Activated T-helper 1 cell treated with Interleukin-2 at 50 U/mL for 16 hours (primary cell): ENCODE measurements at places on chromosomes 13 and 19.

- no peak for DNase-seq
Measured at GRCh38 chr13:103948426-103948825, 882.2 kb upstream of the SLC10A2 start.

DNA sequence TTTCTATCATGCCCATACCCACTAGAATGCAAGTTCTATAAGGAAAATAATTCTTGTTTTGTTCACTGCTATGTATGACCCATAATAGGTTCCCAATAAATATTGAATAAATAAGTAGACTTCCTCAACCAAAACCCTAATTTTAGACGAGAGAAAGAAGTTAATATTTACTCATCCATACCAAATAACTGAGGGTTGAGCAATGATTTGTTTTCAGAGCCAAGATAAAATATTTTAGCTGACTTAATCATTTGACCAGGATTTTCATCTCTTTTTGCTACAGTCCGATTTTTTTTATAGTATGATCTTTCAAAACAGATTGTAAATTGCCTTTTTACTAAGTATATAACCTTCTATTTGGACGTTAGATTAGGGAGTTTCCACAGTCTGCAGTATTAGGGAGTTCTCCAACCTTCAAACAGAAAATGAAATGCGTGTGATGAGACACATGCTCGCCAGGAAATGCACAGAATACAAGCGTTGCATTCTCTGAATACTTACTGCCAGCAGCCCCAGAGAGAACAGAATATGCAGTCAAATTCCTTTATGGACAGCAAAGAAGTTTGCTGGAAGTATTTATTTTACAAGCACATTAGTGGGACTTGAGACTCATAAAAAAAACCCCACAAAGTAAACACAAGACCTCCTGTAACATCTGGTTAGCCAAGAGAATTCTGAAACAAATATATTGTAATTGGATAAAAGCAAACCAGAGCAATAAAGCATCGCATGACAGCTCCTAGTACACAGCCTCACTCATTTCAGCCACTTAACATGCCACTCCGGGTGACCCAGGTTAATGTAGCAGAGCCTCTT is 230.0 kb downstream of the MYO16 start:
- DNase-seq, result no peak

GRCh38 chr13:61831026-61831425 is 415.4 kb upstream of the PCDH20 start:
- no peak for DNase-seq

DNA sequence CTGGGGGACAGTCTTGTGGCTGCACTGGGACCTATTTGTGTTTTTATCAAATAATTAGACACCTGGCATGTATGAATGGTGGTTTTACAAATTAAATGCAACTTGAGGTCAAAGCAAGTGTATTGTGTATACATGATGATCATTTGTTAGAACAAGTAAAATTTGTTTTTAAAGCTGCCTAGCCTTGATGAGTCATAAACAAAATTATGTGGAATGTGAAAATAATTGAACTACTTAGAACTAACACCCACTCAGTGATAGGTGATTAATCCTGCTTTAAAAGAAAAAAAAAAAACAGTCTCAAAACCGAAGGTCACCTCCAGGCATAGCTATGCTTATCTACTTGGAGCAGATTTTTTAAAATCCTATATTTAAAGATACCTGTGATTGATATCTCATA is 770.3 kb upstream of the SLITRK5 start:
- no peak for DNase-seq

- DNase-seq, result no peak
Measured at GRCh38 chr13:45925151-45925550, 73.6 kb upstream of the SIAH3 start.

DNA sequence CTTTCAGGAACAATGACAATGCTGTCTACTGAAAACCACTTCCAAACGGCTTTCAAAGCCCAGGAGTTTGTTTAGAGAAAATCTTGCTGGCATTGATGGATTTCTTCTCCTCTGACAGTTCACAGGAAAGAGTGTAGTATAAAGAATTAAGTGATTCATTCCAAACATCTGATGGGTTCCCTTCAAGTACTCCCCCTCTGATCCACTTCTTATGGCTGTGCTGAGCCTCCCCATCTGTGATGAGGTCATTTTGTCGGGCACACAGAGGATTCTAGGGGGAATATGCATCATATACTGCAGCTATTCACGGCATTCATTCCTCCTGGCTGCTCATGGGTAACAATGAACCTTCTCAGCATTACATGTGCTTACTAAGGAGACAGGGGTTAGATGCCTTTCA is 107.9 kb downstream of the RGCC start:
- no peak for DNase-seq

GRCh38 chr13:28704282-28704681 is 14.5 kb downstream of the SLC46A3 start:
- DNase-seq, result no peak

- no peak for DNase-seq
Measured at GRCh38 chr19:48868114-48868886, at the start of gene PLEKHA4. PLEKHA4 (minus strand) TSS chr19:48868617; CDS start chr19:48867620, 997 bp downstream.

DNA sequence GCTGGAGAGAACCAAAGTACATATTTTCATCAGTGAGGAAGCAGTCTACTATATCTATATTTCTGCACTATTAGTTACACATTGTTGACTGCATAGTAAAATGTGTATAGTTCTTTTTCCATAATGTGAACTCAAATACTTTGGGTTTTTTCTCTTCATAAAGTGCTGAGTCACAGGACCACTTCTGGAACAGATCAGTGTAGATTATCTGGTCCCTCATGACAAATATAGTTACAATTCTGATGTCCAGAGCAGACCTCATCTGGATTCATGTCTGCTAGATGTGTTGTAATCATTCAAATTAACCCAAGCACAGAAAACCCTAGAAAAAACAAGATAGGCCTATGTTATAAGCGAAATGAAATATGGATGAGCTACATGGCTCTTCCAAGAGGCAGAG is 171.4 kb downstream of the SUCLA2 start:
- no peak for DNase-seq

- no peak for DNase-seq
Measured at GRCh38 chr19:41935760-41936415, 7.6 kb upstream of the ERFL start.

DNA sequence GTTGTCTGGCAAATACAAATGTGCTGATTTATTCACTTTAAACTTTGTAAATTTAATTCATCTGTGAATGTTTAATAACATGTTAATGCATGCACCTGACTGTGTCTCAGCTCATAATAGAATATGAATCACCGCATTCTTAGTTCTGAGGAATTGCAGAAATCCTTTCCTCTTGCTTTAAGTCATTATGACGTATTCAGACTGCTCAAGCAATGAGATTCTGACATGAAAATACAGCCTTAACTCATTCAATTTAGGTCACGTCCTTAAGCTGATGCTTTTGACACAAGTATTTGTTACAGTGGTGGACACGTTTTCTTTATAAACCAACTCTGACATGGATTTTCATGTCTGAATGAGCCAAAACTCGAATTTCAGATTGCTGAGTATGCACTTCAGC is 541.0 kb upstream of the KLF12 start:
- no peak for DNase-seq

- no peak for DNase-seq
Measured at GRCh38 chr13:39185326-39185725, 147.1 kb downstream of the NHLRC3 start.

DNA sequence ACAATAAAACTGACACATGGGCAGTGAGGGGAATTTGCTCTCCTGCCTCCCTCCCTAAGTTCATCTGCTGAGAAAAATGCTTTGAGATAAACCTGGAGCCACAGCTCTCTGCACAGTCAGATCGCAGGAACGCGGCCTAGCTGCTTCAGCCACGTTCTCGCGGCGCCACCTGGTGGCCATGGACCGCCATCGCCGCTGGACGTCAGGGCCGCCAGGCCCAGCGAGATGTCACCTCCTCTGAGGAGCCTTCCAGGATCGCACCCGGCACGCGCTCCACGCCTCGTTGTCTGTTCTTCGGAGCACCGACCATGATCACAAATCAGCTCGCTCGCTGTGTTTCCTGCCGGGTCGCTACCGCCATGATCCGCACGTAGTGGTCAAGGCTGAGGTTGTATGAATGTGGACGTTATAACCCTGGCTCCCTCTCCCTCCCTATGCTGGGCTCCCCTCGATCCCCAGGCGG is 20.6 kb upstream of the USP29 start:
- DNase-seq, result peak; percentile 4

DNA sequence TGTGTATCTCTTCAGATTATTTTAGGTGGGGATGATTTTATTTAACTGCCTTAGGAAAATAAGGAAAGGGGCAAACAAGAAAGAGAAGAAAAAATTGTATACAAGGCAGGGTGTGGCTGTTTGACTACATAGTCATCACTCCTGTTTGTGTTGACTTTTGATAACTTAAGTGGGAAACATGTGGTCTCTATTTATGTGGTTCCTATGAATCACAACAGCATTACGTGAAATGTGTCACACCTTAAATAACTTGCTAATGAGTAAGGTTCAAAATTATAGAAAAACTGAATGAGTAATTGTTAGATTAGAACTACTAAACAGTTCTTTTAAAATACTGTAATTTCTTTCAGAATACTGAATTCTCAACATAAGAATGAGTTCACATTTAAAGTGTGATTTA is 69.3 kb downstream of the LMO7 start:
- no peak for DNase-seq

DNA sequence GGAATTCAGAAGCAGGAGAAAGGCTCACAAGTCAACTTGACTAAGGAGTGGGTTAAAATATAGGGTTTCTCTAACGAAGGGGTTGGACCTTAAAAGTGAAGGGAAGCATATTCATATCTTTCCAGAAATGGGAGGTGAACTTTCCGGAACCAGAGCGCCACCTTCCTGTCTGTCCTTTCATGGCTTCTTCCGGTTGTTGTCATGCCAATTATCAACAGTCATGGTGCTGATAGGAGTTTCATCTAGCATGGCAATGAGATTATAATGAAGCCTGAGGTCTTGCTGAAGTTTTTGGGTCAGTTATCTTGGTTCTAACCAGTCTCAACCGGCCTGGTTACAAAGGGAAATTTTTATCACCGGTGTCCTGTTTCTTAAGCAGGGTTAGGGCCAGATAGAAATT is 162.9 kb upstream of the NBEA start:
- no peak for DNase-seq

- no peak for DNase-seq
Measured at GRCh38 chr19:35908973-35909683, 1.0 kb upstream of the TYROBP start.

- DNase-seq, result no peak
Measured at GRCh38 chr13:28958018-28958417, 137.9 kb downstream of the MTUS2 start.

DNA sequence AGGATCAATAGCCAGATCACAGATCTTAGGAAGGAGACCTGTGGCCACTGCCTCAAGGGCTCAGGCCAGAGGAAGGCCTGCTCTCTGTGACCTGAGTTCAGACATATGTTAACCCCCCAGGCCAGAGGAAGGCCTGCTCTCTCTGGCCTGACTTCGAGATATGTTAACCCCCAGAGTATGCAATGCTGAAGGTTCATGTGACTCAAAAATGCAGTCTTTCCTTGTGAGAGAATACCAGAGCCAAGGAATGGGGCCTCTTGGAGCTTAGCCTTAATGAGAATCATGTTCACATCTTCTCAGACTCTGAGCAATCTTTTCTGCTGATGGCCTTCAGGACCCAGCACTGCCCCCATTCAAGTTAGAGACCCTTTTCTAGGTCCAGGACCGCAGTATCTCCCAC is 36.7 kb downstream of the MBNL2 start:
- no peak for DNase-seq

GRCh38 chr13:21872795-21873194 is 201.9 kb downstream of the FGF9 start:
- DNase-seq, result no peak

DNA sequence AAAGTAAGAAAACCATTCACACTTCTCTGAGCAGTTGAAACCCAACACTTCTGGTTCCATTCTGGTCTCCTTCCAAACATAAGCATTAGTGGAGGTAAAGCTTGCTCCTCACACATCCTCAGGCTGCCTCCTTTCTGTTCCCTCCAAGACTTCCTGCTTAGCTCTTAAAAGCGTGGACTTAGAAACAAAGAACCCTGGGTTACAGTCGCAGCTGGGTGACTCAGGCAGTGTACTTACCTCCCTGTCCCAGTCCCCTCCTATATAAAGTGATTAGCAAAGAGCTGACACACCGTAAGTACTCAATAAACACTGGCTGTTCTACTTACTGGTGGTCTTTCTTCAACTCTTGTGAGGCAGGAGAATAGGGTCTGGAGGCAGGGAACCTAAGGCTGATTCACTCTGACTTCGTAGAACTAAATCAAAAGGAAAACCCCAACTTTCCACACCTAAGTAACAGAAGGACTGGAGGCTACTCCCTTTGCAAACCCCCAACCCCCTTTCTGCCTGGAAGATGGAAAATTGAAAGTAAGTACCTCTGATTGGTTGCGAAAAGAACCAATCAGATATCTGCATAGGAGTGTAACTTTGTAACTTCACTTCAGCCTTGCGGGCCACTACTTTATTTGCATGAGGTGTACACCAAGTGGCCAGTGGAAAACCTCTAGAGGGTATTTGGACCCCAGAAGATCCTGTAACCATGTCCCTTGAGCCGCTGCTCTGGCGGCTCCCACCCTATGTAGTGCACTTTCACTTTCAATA is 165.4 kb downstream of the SUCLA2 start:
- DNase-seq, result no peak

GRCh38 chr13:95477187-95477586 is 75.3 kb upstream of the CLDN10 start:
- no peak for DNase-seq

- no peak for DNase-seq
Measured at GRCh38 chr13:19179916-19180315, 1.7 kb downstream of the TUBA3C start.

DNA sequence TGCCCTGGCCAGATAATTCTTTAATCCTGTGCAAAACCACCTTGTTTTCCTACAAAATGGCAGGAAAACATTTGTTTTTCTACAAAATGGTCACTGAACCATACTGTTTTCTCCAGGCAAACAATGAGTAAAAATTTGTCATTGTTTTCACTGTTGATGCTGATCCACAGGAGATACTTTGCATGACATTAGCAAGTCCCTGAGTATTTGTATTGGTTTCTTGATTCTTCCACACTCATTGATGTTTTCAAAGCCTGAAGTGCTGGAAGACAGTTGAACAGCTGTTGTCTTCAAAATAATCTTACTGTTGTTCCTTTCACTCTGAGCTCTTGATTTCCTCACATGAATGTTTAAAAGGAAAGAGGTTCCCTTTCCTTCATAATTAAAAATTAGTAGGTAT is 123.1 kb upstream of the HTR2A start:
- no peak for DNase-seq

- no peak for DNase-seq
Measured at GRCh38 chr13:105452895-105453294, 1082.6 kb downstream of the EFNB2 start.

- DNase-seq, result peak; percentile 42
Measured at GRCh38 chr19:17803264-17803896, 8.4 kb downstream of the B3GNT3 start.

GRCh38 chr19:11659612-11660011 is 62.3 kb downstream of the ZNF627 start:
- no peak for DNase-seq
